GM12892 (cell line): ENCODE measurements at places on chromosomes 2 and 18.

- no peak for DNase-seq
Measured at GRCh38 chr2:50956886-50957285, 75.0 kb downstream of the NRXN1 start.

DNA sequence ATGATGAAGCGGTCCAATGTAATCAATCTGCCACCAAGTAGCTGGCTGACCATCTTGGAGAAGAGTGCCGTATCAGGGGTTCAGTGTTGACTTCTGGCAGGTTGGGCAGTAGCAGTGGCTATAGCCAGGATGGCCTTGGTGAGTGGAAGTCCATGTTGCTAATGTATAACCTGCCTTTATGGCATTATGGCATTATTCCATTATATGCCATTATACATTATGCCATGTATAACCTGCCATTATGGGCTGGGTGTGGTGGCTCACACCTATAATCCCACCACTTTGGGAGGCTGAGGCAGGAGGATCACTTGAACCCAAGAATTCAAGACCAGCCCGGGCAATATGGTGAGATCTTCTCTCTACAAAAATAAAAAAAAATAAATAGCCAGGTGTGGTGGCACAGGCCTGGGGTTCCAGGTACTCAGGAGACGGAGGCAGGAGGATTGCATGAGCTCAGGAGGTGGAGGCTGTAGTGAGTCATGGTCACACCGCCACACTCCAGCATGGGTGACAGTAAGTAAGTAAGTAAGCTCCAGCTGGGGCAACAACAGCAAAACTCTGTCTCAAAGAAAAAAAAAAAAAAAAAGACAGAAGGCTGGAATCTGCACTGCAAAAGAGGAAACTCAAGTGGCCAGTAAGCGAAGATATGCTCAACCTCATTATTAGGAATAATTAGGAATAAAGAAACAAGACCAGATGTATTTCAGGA is 24.4 kb upstream of the EMILIN2 start:
- DNase-seq, result no peak

- no peak for DNase-seq
Measured at GRCh38 chr18:498931-499775, 1.3 kb downstream of the COLEC12 start.

DNA sequence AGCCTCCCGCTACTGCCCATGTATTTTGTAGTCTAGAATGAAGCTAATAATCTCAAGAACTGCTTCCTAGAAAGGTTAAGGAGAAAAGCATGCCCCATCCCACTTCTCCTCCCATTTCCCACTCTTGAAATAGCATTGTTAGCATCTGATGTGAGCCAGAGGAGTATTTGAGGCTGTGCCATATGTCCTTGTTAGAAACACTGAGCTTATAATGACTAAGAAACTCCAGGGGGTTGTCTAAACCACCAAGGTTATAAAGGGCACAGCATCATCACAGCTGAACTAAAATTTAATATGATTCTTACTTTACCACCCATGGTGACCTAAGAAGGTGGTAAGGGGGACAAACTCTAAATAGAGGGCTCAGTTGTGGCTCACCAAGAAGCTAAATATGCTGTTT is 16.6 kb downstream of the TSPYL6 start:
- DNase-seq, result no peak

- DNase-seq, result no peak
Measured at GRCh38 chr2:54615832-54616534, 107.5 kb upstream of the EML6 start.

DNA sequence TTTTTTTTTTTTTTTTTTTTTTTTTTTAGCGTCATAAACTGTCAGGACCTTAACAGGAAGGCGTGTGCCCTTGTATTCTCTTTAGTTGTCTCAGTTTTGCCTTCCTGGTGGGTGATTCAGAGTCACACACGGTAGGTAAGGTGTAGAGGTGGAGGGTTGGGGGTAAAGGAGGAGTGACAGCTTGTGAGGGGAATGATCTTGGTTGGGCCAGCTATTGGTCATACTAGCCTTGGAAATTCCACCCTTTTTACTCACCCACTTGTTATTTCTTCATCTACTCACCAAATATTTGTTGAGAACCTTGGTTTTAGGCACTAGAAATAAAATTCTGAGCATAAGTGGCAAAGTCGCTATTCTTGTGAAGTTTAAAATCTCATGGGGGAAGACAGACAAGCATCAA is 22.2 kb downstream of the SMIM21 start:
- DNase-seq, result no peak

DNA sequence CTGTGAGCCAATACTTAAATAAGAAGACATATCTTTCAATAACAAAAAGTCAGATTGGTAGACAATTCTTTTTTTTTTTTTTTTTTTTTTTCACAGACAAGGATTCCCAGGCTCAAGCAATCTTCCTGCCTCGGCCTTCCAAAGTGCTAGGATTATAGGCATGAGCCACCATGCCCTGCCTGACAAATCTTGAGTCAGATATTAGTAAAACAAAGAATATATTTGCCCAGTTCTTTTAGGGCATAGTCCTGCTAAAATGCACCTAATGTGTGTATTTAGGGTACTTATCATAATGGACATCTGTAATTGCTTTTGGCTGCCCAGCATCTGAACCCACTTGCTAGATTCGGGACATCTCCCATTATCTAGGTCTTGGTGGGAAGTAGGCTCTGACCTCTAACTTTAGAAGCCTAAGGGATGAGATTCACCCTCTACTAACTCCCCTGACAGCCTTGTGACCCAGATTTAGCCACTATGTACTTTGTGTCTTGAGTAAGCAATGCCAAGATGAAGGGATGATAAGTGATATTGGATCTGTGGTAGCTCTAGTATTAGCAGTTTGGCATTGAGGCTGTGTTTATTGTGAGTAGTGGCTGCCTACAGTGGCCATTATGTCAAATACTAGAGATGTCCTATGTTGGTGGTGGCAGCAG is 18.5 kb upstream of the PSME4 start:
- DNase-seq, result no peak
